AG20443 (cell line): ENCODE measurements at places on chromosomes 12 and 14.

DNA sequence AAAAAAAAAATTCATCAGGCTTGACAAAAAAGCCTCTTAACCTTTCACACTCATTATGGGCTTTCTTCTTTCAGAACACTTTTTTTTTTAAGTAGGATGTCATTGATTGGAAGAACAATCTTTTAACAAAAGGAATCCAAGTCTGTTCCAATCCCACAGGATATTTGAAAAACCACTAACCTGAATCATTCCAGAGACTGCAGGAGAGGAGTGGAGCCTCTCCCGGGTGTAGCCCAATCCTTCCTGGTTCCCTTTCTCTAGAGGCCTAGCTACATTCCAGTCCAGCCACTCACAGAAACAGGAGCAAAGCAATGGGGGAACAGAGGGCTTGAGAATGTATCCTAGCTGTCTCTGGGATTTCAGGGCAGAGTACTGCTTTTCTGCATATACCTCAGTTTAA, 4.3 kb downstream of the MFAP5 start:
- DNase-seq, result peak; percentile 83

GRCh38 chr14:23829736-23830471, 123.7 kb upstream of the DHRS4 start:
- DNase-seq, result peak; percentile 90

- DNase-seq, result peak; percentile 3
Observed at GRCh38 chr14:72742118-72742837, 151.6 kb downstream of the DPF3 start.

DNA sequence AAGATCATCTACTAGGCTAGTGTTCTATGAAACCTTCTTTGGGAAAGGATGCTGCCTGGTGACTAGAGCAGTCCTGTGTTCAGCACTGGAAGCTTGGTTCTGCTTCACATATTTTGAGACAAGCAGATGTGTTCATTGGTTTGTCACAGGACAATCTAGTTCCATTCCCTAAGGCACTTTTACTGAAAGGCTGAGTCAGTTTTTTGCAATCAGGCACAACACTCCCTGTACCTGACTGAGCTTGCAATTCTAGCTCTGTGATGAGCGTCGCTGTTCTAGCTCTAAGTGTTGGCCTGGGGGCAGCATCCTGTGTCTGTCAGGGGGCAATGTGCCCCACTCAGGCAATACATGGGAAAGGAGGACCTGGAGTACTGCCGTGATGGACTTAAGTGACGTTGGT, 144.4 kb downstream of the CAND1 start:
- no peak for DNase-seq

DNA sequence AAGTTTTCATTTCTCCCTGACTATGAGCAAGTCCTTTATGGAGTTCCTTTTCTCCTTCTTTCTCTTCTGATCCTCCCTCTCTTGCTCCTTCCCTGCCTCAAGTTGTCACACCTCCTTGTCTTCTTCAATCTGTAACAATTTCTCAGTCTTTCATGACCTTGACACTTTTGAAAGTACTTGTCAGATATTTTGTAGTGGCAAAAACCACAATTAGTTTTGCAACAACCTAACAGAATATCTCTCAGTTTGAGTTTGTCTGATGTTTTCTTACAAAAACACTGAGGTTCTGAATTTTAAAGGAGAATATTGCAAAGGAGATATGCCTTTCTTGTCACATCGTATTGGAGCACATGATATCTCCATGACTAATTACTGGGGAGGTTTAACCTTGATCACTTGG, 4.1 kb upstream of the CRADD start:
- no peak for DNase-seq

- DNase-seq, result no peak
Observed at GRCh38 chr14:29649170-29649569, 278.5 kb downstream of the PRKD1 start.

- DNase-seq, result peak; percentile 65
Observed at GRCh38 chr14:50714450-50715073, 46.5 kb upstream of the SAV1 start.

GRCh38 chr12:24903329-24904088, 45.4 kb downstream of the BCAT1 start:
- no peak for DNase-seq

- no peak for DNase-seq
Observed at GRCh38 chr14:58557242-58557641, 80.5 kb upstream of the DACT1 start.

- DNase-seq, result no peak
Observed at GRCh38 chr14:22252686-22253085, 336.3 kb downstream of the DAD1 start.

DNA sequence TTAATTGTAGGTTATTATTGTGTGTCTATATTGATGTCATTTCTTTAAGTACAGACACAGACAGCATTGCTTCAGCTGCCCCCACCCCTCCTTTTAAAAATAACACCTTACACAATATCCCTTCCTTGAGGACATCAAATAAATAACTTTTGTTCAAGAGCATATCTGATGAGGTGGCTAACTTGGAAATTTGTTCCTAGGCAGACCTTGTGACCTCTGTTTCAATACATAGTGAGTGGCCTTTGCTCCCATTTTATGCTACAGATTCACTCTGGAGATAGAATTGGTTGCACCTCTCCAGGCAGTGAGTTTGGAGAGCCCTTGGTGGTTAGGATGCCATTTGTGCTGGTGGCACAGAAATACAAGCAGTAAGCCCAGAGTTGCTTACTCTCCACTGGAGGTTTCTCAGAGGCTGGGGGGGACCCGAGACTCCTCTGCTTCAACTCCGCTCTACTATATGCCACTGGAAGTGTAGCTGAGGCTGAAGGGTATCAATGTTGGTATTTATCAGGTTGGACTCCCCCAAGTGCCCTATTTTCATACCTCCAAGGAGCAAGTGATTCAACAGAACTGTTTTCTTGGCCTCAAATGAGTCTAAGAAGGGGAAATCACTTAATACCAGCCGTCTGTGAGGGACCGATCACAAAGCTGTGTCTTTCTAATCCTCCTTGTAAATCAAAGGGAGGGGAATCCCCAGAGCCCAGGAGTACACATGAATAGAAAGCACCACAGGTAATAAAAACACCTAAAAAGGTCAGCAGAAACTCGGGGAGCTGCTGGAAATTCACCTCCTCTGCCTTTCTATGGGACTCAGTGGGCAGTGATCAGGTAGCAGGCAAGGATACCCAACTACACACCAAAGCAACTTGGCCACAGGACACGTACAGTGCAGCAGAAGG, 463.1 kb downstream of the RAD51B start:
- no peak for DNase-seq

GRCh38 chr14:103423050-103423461, 37.8 kb downstream of the MARK3 start:
- peak; percentile 47 for DNase-seq

- no peak for DNase-seq
Observed at GRCh38 chr14:62629176-62629725, 416.0 kb downstream of the KCNH5 start.

DNA sequence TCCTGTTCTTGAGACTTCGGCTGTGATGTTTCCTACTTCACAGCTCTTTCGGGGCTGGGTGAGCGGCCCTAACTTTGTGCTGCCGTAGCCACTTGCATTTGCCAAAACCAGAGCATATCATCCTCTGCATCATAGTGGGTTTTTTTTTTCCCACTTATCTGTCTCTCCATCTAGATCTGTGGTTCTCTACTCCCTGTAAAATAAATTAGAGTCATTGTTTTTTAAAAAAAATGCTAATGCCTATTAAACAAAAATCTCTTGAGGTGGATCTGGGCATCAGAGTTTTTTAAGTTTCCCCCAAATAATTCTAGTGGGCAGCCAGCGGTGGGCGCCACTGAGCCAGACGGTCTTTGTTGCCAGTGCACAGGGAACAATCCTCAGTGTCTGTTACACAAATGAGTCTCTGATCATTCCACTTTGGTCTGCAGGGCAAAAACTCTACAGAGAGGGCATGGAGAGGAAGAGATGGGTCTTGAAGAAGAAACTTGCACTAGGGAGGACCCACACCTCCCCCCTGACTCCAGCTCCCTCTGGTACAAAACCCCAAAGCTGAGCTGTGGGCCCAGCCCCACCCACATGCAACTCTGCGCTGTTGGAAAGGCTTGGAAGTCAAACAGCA, 62.4 kb upstream of the BCL2L14 start:
- DNase-seq, result no peak

- no peak for DNase-seq
Observed at GRCh38 chr14:99468081-99468480, 12.6 kb downstream of the SETD3 start.
